ENCODE measurements at places on chromosomes 3 and 15.

DNA sequence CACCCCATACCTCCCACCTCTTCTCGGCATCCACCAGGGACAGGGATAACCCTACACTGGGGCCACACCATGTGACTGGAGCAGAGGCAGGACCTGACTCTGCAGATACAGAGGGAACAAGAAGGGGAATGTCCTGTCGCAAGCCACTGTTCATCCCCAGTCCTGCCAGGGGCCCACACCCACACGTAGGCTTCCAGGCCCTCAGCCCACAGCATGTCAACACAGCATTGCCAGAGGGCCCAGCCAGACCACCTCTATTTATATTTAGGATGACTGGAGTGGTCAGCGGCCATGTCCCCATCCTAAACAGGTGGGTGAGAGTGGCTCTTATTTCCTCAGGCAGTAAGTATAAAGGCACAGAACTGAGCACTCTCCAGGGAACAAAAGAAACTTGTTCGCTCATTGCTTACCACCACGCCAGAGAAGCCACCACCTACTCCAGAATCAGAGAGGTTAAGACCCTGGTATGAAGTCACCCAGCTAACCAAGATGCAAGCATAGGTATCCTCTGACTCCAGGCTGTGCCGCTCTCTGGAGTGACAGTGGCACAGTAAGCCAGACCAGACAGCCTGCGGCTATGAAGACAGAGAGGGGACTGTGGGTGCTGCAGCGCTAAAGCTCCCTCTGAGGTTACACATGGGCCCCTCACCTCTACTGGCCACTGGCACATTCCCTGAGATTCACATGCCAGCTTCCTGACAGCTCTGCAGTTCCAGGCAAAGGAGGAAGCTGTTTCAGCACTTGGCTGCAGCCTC lies 67.9 kb downstream of the LRIG1 start:
- no peak for DNase-seq

GRCh38 chr3:59469948-59470723 lies 420.3 kb upstream of the CFAP20DC start:
- DNase-seq: no peak

DNA sequence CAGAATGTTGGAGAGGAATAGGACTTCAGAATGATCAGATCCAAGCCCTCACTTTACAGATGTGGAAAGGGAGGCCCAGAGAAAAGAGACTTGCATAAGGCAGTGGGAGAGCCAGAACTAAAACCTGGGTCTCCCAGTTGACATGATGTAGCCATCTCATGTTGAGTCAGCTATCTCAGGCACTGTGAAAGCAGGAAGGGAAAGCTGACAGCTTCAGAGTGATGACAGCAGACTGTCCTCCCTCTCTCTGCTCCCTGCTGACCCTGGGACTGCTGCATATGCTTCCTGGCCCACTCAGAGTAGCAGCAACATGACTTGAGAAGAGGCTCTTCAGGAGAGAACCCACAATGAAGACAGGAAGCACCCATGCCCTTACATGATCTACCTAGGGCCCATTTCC lies 14.7 kb downstream of the FHIT start:
- no peak for DNase-seq

GRCh38 chr3:175865724-175866123 lies 1006.6 kb downstream of the NAALADL2 start:
- DNase-seq: peak; percentile 11

DNA sequence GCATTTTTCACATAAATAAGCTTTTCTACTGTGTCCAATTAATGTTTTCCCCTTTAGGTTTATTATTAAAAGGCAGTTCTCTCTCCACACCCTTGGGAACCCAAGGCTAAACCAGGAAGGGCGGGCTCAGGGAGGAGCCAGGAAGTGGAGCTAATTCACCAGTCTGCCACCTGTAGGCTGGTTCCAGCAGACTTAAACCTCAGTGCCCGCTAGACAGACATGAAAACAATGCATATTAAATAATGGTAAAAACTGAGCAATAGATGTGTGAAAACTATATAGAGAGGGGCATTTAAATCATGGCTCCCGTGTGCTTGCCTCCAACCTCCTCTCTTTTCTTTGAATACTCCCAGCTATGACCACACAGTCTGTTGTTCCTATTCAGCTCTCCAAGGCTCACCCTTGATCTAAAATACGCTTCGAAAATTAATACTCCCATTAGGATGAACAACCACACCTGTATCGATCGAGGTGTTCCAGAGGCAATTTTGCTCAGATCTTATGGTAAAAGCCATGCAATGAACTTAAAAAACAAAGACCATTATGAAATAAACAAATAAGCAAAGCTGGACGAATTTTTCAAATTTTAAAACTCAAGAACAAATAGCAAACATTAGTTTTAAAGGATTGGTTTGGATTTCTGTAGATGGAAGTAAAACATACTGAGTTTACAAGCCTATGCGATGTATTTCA lies 253.3 kb downstream of the TJP1 start:
- peak; percentile 59 for DNase-seq

- DNase-seq: no peak
These were observed 112.8 kb downstream of the C3orf38 start for GRCh38 chr3:88262527-88262926.

GRCh38 chr3:170689893-170690660 lies 104.2 kb upstream of the SLC7A14 start:
- DNase-seq: peak; percentile 70

GRCh38 chr3:32428092-32429068 lies 36.7 kb downstream of the CMTM7 start:
- DNase-seq: no peak

- no peak for DNase-seq
These were observed 218.7 kb upstream of the CTDSPL start for GRCh38 chr3:37642670-37643598.

DNA sequence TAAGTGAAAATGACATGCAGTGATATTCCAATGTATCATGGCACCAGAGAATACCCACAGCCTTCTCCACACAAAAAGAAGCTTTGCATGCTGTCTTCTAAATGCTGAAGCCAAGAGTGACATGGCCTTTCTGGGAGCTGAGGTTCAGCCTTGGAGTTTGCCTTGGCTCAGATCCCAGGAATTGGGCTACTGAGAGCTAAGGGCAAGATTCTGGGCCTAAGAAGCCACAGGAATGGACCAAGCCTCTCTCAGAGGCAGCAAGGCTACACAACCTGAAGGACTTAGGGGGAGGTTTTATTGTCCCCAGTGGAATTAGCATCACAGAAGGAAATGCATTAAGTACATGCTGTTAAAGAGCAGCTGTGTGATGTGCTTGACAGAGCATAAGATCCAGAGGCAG lies 1078.5 kb downstream of the TUSC7 start:
- peak; percentile 75 for DNase-seq

GRCh38 chr3:103306104-103306503 lies 871.3 kb downstream of the ZPLD1 start:
- DNase-seq: no peak

DNA sequence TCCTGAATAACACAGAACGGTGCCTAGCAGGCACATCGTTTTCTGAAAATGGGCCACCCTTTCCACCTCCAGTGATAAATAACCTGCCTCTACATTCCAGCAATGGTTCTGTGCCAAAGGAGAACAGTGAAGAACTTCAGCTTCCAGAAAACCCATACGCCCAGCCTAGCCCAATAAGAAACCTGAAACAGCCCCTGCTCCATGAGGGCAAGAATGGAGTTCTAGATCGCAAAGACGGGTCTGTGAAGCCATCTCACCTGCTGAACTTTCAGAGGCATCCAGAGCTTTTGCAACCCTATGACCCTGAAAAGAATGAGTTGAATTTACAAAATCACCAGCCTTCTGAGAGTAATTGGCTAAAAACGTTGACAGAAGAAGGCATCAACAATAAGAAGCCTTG lies 61.9 kb downstream of the CGNL1 start:
- no peak for DNase-seq

- DNase-seq: no peak
These were observed 17.6 kb downstream of the RSRC1 start for GRCh38 chr3:158127250-158128219.

DNA sequence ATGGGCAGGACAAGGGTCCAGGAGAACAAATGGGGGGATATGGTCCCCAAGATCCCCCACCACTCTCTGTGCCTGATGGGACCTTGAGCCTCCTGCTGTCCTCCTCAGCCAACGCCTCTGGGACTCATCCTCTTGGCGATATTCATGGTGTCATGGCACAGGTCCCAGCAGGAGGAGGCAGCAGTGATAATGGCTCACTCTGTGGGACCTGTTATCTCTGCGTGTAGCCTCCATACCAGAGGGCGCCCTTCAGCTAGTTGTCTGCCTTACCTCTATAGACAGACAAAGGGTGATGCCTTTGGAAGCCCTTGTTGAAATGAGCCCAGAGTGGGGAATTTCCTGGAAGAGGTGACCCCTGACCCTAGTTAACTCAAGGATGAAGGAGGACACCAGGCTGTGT lies 7.4 kb downstream of the ZBTB47 start:
- no peak for DNase-seq

- no peak for DNase-seq
These were observed 1010.6 kb downstream of the ROBO2 start for GRCh38 chr3:78050276-78051065.

DNA sequence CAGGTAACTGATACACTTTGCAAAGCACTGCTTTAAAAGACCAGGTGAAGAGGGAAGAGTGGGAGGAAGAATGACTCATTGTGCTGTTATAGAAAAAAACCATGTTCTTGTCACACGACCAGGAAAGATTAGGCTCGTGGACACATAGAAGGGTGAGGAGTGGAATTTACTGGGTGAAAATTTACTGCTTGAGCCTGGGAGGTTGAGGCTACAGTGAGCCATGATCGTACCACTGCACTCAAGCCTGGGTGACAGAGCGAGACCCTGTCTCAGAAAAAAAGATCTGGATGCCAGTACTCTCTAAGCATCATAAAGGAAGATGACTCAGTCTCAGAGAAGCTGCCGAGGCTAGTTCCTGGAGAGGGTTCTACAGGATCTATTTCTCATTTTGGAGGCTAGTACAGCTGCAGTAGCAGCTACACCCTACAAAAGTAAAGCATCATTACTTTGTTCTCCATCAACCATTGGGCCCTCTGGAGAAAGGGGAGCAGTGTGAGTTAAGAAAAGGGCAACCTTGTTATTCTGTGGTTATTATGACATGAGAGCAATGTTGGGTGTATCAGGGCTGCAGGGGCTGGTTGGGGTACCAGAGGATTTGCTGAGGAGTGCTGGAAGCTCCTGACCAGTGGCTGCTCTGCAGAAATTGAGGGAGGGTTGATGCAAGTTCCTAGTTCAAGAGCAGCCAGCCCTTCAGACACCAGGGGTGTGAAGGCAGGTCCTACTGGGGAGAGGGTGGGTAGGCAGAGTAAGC lies 75.4 kb downstream of the CMTM8 start:
- no peak for DNase-seq

DNA sequence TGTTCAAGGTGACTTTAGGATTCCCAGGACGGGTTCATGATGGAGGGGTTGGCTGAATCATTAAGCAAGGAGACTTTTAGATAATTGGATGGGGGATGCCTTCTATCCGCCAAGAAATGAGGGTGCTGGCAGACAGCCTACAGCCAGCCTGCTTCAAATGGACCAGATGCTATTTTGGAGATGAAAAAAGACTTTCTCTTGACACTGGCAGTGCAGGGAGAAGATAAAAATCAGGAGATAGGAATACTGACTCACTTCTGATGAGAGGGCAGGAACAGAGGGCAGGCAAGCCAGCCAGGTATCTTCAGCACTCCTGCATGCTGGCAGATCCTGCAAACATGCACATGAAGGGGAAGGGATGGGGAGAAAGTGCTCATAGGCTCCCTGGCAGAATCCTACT lies 7.7 kb upstream of the SYN2 start:
- DNase-seq: no peak

- DNase-seq: no peak
These were observed 64.0 kb upstream of the HACD2 start for GRCh38 chr3:123648696-123649405.

DNA sequence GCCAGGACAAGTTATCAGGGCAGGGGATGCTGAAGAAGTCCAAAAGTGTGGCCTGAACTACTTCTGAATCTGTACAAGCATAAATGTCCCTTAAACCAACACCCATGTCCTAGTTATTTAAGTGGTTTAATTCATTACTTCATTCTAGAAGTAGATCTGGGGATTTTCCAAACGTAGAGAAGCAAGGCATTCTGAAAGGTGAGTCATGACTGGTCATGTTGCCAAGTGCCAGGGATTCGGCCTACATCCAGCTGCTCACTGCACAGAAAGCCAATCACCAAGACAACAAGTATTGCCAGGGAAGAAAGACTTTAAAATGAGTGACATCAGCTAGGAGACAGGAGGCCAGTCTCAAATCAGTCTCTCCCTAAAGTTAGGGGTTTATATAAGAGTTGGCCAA lies 396.6 kb downstream of the GABRB3 start:
- DNase-seq: no peak

GRCh38 chr3:127655641-127656040 lies 17.1 kb upstream of the ABTB1 start:
- no peak for DNase-seq

DNA sequence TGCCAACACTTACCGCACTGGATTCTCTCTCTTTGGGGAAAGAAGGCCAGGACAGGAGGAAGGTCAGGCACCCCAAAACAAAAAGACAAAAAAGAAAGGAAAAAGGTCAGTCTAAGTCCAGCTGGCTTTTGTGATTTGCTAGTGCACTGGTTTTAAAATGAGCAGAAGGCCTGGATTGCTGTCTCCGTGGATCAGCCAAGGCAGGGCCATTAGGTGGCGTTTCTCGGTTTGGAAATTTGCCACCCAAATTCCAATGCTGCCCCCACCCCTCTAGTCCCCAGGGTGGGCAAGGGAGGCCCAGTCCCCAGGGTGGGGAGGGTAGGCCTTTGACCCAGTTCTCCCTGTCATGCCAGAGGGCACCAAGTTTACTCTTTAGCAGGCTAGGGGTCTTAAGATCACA lies 33.3 kb downstream of the TLE3 start:
- DNase-seq: no peak

DNA sequence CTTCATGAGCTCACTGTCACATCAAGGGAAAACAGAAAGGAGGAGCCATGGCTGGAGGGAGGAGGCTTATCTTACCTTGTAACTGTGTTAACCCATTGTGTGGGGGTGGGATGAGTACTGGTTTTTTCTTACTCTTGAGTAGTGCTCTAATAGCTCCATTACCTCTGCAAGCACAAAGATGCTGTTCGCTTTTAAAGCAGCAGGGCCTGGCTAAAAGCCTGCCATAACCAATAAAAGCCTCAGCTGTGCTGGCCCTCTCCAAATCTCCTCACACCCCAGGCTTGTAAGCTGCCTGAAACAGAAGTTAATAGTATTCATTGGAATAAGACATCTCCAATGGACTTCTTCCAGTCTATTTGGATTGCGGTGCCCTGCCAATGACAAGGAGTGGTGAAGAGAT lies 544.1 kb downstream of the TUSC7 start:
- no peak for DNase-seq

DNA sequence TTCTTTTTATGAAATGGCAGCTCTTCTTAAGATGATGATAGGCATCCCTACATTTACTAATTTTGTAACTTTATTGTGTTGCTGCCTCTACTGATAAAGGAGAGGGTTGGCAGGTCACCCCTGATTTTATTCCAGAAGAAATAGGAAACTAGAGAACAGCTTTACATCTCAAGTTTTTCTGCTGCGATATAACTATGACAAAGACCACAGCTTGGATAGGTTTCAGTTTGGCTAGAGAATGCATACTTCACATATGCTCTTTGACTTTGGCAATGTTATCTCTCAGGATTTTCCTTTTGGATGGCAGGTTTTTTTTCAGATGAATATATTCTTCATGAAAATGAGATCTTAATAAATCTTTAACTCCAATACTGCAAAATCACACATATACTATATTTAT lies 395.3 kb upstream of the GOLIM4 start:
- DNase-seq: no peak
